Left renal pelvis (tissue), 4 donors: ENCODE measurements at places on chromosomes 2 and 18. TPM values are rescaled to one million over a fixed set of nuclear protein-coding genes. Genes with fewer than 3 reads are reported as not detected.

DNA sequence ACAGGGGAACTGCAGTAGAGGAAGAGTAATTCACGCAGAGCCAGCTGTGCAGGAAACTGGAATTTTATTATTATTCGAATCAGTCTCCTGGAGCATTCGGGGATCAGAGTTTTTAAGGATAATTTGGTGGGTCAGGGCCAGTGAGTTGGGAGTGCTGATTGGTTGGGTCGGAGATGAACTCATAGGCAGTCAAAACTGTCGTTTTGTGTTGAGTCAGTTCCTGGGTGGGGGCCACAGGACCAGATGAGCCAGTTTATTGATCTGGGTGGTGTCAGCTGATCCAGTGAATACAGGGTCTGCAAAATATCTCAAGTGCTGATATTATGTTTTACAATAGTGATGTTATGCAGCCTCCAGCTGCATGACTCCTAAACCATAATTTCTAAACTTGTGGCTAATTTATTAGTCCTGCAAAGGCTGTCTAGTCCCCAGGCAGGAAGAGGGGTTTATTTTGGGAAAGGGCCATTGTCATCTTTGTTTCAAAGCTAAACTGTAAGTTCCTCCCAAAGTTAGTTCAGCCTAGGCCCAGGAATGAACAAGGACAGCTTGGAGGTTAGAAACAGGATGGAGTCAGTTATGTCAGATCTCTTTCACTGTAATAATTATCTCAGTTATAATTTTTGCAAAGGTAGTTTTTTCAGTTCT is 67.0 kb downstream of the ASAP2 start:
- no peak for DNase-seq

The RNF144A gene
- 79.3 TPM for polyA plus RNA-seq

DNA sequence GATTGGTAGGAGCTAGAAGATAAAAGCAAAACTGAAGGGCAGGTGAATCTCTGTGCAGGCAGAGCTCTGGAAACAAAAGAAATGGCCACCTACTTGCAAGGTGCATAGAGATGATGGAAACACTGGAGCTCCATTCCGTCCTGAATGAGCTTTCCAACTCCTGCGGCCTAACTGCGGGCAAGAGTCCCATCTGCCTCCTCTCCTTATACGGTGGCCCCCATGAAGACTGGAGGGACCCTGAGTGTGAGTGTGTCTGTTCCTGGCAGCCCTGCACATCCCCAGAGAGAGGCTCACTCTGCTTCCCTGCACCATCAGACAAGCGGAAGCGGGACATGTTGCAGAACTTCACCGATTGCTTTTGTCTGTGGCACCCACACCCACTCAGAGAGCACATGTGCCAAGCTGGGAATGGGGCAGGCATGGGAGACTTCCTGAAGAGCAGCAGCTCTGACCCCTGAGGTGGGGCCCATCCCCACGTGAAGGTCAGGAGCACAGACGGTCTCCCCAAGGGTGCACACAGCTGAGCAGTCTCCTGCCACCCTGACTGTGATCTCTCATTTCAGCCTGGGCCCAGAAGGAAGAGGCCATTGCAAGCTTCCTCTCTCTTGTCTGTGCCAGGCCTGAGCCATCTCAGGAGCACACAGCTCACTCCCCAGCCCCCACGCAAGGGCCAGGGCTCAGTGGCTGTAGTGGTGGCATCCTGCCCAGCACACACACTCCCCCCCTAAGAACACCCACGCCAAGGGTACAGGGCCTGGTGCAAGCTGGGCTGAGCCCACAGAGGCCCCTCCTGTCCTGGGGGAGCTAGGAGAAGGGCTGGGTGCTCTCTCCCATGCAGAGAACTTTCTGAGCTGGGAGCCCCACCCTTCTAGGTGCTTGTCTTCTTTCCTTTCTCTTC is 75.3 kb downstream of the STPG4 start:
- DNase-seq = no peak

The NLRC4 gene
- polyA plus RNA-seq = 1.4 TPM

- no peak for DNase-seq
Measured at GRCh38 chr2:67993329-67993728, 69.5 kb downstream of the C1D start.

DNA sequence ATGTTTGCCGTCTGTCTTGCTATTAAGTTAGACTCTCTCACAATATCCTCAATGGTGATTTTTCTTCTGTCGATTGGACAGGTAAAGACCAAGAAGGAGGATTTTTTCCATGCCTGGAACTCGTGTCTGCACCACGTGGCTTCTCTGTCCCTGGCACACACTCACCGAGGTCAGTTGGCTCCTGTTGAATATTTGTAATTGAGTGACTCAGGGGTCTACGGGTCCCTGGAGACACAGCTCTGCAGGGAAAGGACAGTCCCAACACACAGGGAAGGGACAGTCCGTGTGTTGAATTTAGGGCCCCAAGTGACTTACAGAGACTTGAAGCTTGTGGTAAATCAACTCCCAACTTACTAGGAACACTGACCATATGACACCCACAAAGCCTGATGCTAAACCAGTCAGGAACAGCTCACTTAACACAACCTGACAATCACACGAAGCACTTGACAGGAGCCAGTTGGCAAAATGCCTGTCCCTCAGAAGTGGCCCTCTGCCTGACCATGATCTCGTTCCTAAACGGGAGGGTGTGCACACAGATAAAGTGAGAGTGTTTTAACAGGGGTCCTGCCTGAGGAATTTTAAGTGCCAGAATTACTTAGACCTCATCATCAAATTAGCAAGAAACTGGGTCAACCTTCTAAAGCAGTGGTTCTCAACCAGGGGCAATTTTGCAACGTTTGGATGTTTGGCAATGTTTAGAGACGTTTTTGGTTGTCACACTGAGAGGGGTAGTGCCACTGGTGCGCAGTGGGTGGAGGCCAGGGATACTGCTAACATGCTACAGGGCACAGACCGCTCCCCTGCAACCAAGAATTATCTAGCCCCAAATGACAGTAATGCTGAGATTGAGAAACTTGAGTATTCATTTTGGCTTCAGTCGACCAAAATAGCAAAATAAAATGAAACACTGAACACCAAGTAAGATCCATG is 88.9 kb upstream of the BCL2L11 start:
- DNase-seq = no peak

The LAMA3 gene
- 2.8 TPM for polyA plus RNA-seq

- no peak for DNase-seq
Measured at GRCh38 chr2:148730085-148730484, 85.5 kb downstream of the EPC2 start.

DNA sequence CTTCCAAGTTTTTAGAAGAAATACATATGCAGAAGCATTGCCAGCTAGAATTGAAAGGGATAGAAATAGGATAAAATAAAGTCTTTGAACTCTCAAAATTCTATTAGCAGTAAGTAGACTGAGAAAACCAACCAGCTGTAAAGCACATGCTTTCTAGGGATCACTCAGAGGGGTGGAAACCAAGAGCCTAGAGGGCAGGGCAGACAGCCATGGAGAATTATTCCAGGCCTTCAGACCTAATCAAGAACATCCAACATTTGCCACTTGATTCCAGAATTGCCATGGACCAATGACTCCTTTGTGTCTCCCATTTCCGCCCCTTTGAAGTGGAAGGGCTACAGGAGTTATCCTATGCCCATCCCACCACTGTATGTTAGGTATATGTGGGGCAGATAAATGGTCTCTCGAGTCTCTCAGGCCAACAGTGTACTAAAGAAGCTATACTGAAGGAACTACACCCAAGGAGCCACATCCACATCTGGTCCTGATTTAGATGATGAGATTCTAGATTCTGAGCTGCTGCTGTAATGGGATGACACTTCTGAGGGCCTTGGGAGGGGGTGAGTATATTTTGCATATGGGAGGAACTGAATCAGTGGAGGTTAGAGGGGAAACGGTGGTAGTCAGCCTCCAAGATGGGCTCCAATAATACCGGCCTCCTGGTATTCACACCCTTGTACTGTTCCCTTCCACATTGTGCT is 4.0 kb downstream of the FARSB start:
- no peak for DNase-seq

DNA sequence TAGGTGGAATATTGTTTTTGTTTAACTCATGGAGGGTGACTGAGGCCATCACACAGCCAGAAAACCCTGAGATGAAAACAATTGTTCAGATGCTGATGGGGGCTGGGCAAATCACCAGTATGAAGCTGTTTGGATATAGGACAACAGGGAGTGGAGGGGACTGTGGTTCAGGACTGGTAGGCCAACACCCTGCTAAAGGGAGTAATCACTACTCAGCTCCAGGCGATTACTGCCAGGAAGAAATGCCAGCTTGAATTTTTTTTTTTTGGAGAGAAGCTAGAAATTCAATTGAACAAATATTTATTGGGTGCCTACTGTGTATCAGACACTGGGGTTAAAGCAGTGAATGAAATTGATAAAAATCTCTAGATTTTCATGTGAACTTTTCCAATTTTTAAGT is 37.4 kb downstream of the TNP1 start:
- no peak for DNase-seq

The DLX1 gene
- polyA plus RNA-seq = 0.62 TPM

- DNase-seq = no peak
Measured at GRCh38 chr2:74571058-74571457, 16.5 kb downstream of the DOK1 start.

DNA sequence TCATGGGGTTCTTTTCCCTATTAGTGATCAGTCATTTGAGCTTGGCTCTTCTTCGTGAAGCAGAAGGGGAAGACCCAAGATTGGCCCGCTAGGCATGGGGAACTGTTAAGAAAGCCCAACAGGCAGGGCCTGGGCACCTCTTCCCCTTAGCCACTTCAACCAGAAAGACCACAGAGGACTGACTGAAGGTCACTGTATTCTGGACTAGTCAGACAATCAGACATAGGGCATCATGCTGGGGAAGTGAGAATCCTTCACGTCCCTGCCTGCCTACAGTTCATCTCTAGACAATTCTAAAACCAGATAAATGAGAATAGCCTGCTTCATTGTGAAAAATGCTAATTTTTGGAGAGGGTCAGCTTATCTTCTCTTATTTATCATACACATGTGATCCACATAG is 28.1 kb downstream of the FAP start:
- no peak for DNase-seq

DNA sequence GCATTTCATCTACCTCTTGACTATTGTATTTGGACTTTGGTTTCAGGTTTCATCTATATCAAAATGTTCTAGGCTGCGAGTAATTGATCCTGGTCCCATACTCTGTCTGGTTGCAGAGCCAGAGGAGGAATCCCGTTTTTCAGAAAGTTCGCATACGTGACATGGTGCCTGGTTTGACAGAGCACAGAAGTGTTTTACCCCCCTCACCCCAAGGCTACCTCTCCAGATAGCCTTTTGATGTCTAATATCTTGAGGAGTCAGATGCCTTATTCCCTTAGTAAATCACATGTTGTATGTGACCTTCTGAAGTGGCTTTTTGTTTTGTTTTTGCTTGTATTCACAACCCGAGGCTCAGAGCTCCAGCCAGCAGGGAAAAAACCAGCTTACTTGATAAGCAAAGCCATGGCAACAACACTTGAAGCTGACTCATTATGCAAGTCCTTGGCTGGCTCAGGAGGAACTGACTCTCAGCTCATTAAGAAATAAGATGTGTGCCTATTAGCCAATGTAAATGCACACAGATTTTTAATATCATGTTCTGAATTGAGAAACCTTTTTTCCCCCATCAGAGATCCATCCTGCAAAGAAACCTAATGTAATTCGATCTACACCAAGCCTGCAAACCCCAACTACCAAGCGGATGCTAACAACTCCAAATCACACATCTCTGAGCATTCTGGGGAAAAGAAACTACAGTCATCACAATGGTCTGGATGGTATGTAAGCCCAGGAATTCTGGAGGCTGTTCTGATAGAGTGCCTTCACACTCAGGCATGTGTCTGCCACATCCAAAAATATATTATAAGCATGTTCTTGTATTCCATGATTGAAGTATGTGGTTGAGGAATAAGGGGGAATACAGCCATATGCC is 41.4 kb downstream of the OXER1 start:
- DNase-seq = peak; percentile 10

- no peak for DNase-seq
Measured at GRCh38 chr2:44578471-44579093, 216.8 kb downstream of the CAMKMT start.

GRCh38 chr2:19579461-19579860 is 221.0 kb upstream of the OSR1 start:
- DNase-seq = no peak

The LAMA1 gene
- polyA plus RNA-seq = 76.0 TPM

DNA sequence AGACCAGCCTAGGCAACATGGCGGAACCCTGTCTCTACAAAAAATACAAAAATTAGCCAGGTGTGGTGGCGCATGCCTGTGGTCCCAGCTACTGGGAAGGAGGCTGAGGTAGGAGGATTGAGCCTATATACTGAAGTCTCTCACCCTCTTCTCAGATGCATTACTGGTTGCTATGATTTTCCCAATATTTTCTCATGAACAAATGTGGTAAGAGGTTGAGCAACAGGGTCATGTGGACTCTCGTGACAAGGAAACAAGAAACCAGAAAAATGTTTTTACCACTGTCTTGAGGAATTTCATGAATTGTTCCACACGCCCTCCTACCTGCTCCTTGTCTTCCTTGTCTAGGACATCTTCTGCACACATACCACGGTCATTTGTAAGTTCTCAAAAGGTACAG is 12.4 kb downstream of the LMAN2L start:
- DNase-seq = no peak

The MPV17 gene
- 82.7 TPM for polyA plus RNA-seq

GRCh38 chr2:159150280-159150746 is 136.2 kb downstream of the WDSUB1 start:
- no peak for DNase-seq

DNA sequence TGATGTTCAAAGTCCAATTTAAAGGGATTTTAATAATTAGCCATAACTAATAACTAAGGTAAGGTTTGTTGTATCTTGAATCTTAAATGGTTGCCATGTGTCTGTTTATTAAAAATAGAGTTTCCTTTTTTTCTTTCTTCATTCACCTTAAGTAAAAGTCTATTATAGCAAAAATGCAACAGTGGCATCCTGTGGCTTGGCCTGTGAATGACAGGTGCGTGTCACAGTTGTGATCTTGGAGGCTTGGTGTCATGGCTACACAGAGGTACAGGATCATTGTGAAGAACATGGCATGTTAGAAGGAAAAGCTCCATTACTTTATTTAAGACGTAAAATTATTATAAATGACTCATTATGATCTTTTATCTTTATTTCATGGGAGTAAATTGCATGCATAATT is 246.1 kb downstream of the BCL2 start:
- no peak for DNase-seq

GRCh38 chr2:169683054-169683424 is 11.2 kb downstream of the CFAP210 start:
- DNase-seq = no peak

- no peak for DNase-seq
Measured at GRCh38 chr2:143632751-143633374, 503.6 kb downstream of the ARHGAP15 start.

GRCh38 chr2:220949466-220949865 is 622.6 kb downstream of the EPHA4 start:
- DNase-seq = no peak

DNA sequence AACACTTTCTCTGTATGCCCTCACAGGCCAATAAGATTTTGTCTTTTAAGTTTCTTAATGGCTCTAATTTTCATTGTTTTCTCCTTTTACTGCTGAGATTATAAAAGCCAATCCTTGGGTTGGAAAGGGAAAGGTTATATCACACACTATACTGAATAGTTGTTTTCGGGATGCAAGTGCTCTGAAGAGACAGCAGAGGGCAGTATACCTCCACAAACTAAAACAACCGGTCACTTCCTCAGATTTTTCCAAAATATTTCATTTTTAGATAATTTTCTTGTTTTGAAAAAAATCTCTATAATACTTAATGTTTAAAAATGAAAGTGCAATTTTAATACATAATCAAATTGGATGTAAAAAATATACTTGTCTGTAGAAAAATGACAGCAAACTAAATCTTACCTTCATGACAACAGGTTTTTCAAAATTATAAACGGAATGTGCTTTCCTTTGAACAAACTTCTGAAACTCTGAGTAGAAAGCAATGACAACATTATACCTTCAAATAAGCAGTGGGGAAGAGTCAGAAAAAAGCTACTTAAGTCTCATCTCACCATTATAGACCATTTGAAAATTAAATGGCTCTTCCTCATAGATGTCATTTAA is 82.7 kb downstream of the ORC4 start:
- DNase-seq = no peak
